ENCODE measurements at places on chromosomes 3 and 15.
A peak's percentile ranks its signal among the peaks of the same experiment; 100 is the strongest.

GRCh38 chr3:170233530-170233929, 11.3 kb downstream of the PRKCI start:
- DNase-seq, result no peak

DNA sequence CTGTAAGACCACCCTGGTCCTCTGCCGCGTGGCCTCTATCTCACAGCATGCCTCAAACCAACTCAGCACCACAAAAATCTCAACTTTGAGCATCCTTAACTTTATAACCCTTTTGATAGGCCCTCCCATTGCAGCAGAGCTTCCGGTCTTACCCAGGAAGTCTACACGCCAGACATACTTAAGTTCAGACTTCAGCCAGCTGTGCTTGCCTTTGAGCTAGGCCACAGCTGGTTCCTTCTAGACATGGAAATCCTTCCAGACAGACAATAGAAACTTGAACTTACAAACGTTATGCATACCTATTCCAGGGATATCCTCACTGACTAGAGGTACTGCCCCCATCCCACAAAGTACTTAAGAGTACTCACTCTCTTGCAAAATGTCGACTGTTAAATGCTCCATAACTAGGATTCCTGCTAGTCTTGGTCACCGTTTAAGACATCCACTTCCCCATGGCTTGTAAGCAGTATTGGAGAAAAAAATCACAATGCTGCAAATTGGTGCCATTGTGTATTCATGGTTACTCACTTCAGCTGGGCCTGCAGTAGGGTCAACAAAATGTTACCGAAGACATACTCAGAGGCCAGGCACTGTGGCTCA, 183.5 kb downstream of the TBL1XR1 start:
- no peak for DNase-seq

- peak; percentile 60 for DNase-seq
Observed at GRCh38 chr3:42780892-42781700, 8.0 kb upstream of the CCDC13 start.

DNA sequence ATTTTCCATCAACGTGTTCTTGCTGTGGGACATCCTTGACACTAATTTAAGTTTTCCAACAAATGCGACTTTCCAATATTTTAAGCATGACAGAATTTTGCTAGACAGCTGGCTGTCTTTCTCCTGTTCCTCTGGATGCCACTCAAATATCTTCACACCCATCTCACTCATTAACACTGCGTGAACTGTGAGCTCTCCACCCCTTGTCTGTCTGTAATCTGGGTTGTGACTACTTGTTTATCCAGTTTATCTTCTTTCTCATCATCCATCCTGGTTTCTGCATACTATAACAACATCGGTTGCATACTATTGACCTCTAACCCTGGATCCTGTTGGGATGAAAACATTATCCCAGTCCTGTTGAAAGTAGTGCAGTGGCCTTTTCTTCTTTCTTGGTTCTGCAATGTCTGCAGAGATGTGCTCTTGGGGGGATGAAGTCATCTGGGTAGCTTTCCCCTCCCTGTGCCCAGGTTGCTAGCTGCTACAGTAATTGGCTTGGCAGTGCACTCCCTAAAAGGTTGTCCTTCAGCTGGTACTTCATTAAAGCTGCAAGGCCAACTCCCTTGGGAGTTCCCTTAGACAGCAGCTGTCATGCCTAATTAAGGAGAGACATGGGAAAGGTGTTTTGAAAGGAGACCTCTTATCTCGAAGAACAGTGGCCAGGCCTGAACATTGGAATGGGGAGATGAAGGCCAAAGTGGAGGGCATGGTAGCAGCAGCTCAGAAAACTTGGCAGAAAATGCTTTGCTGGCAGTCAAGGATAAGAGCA, 24.7 kb downstream of the KAT2B start:
- no peak for DNase-seq

DNA sequence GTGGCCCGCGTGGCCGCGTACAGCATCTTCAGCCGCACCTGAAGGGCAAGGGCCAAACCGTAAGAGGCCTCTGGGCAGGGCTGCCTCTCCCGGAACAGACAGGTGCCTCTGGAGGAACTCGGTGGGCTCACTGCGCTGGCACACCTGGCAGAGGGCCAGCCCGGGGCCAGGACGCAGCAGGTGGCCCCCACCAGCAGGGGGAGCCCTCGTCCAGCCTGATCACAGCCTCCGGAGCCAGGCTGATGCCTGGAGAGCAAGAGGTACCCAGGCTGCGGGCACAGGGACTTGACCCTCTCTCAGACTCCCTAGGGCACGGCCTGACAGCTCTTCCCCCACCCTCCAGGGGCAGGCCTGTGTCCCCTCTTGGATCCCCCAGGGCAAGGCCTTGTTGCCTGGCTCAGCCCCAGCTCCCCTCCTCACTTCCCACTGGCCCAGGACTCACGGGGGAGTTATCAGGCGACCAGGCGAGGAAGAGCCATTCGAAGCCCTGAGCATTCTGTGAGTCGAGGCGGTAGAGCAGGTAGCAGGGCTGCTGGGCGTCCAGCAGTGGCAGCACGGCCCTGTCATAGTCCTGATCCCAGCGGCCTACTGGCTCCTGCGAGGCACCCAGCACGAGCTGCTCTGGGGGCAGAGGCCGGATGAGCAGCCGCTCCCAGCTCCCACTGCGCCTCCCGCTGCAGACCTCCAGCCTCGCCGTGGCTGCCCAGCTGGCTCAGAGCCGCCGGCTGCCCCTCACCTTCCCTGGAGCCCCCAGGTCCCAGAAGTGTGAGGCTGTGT, 6.2 kb upstream of the TLR9 start:
- DNase-seq, result no peak

DNA sequence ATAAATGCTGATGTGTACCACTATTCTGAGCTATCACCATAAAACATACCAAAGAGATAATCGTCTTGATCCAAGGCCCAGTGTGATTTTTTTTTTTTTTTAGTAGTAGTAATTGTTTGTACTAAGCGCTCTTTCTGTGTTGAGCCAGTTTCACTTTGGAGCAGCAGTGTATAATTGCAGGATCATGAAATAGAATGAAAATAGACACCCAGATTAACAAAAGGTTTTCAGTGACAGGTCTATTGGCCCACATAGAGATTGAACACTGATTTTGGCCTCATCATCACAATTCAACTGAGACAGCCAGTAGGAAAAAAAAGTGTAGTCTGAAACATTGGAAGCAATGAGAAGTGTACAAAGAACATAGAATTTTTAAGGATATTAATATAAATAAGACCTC, 749.8 kb downstream of the NAALADL2 start:
- DNase-seq, result no peak

GRCh38 chr15:57680021-57680420, 26.5 kb upstream of the POLR2M start:
- no peak for DNase-seq

GRCh38 chr3:197593046-197593380, 37.2 kb upstream of the BDH1 start:
- DNase-seq, result no peak

DNA sequence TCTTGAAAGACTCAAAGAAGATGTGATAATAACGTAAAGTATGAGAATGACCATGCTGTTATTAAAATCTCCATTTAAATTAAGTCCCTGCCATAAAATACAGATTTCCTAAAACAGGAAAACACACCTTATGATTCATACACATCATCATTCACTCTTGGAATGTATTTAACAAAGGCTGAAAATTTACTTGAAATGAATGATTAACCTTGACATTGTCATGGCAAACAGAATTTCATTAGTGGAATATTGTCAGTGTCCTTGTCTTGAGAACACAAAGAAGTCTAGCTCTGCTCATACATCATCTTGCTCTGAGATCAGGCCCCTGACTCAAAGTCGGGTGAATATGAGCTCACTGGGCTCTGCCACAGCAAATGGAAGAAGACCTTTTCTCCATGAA, 313.9 kb downstream of the FGF12 start:
- DNase-seq, result no peak

GRCh38 chr3:29347412-29347811, 66.5 kb downstream of the RBMS3 start:
- no peak for DNase-seq

DNA sequence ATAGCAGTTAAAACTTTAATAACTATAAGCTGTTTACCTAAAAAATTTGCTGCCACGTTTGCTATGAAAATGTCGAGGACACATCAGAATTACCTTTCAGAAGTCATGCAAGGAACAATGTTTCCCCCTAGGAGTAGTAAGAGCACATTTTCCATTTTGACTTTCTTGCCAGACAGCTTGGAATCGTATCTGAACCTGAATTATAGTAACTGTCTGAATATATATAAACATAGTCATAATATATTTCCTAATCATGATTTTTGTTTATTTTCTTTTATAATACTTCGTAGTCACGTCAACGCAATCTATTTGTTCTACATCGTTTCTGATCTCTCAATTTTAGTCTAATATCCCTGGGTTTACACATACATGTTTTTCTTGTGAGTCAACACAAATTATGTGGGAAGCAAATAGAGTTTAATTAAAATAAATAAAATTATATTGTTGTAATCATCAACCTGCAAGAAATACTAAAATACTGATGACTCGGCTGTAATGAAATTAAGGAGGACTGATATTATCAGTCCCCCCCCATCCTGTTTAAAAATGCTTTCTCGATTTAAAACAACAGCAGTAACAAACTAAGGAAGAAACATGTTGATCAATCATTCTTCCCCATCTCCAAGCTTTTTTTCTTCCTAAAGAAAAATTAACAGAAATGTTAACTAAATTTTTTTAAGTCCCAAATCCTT, 78.4 kb downstream of the MME start:
- DNase-seq, result no peak

DNA sequence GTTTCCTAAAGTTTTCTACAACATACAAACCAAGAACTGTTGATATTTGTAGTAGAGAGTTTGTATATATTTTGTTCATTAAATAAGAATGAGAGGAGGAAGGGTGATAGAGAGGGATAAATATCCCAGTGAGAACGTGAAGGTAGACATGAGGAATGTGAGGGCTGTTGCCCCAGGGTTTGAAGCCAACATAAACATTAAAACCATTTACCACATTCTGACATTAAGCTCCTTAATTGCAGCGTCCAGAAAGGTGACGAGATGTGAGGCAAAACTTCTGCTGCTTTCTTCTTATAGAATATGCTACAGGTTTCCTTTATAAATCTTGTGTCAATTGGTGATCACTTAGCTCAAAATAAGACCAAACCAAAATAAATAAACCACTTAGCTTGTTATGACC, 267.8 kb upstream of the CNTN4 start:
- DNase-seq, result no peak

- no peak for DNase-seq
Observed at GRCh38 chr3:144380849-144381248, 409.2 kb downstream of the DIPK2A start.

GRCh38 chr3:43142472-43142871, 36.6 kb upstream of the POMGNT2 start:
- no peak for DNase-seq

- no peak for DNase-seq
Observed at GRCh38 chr3:52291508-52292181, 4.0 kb downstream of the GLYCTK start.

- DNase-seq, result no peak
Observed at GRCh38 chr3:193982258-193982659, 153.7 kb upstream of the HES1 start.

DNA sequence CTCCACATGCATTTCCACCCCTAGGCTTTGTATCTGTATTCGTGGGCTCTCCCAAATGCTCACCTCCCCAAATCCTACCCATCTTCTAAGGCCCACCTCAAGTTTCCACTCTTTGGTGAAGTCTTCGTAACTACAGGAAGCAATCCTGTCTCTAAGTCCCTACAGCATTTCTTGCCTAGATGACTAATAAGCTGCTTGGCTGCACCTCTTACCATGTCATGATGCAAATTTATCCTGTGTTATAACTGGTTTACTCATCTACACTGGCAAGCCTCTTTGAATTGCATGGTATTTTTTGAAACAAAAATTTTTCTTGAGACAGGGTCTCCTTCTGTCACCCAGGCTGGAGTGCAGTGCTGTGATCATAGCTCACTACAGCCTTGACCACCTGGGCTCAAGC, 73.3 kb downstream of the SETMAR start:
- DNase-seq, result no peak

DNA sequence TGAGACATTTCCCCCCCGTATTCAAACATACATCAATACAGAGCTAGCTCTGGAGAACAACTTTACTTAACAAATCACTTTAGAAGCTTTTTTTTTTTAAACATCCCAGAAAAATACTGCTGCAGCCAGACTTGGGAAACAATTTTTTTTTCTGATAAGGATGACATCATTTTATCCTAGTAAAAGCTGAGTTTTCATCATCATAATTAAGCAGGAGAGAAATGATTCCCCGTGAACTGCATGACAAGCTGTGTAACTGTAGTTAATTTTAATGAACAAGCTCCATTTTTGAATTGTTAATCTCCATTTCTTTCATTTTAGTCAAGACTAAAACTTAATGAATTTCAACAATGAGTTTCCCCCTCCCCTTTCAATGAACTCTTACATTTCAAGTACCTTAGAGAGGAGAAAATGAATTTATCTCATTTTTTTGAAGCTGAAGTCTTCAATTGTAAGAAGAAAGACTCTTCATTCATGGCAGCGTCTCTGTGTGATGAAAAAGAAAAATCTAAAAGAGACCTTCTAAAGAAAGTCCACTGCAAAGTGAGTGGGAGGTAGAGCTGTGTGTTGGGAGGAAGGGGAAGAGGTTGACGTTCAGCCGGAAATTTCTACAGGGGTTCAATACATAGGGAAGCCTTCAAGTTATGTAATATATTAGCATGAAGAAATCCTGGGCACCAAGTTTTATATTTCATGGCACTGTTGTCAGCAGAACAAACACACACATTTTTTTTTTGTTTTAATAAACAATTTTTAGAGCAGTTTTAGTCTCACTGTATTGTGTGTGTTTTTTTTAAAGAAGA, 31.7 kb downstream of the HES1 start:
- DNase-seq, result no peak

DNA sequence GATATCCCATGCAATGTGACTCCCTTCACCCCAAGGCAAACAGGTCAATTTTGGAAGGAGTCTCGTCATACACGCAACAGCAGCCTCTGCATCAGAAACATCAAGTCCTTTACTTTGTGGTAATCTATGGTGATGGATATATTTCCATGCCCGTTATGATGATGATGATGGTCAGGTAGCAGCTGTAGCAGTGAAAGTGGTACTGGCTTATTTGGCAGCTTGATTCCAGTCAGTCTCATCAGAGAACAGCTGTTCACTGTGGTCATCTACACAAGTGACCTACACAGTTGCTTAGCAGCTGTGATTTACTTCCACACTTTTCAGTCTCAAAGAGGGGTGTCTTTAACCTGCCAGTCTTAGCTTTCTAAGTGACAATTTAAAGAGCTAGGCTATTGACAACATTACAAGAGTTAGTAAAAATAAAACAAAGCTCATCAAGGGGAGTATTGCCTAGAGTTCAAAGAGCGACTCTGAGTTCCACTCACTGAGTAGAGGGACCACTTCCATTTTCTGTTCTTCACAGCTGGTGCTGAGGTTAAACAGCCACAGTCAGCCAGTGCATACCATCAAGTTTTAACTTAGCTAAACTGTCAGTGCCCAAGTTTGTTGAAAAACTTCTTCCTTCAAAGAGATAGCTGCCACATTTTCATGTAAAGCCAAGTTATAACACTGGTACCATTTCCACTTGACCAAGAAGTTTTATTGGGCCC, 587.4 kb upstream of the KCNMB2 start:
- no peak for DNase-seq

GRCh38 chr3:171000281-171000680, 26.2 kb downstream of the SLC2A2 start:
- no peak for DNase-seq
